Body of pancreas (tissue), 4 donors: ENCODE measurements at places on chromosomes 3 and 15. TPM values are rescaled to one million over a fixed set of nuclear protein-coding genes. Genes with fewer than 3 reads are reported as not detected.
A peak's percentile ranks its signal among the peaks of the same experiment; 100 is the strongest.

PSTPIP1 gene
- total RNA-seq, result 3.6 TPM

SLC6A11 gene
- total RNA-seq, result 0.52 TPM

HYAL1 gene
- 20.4 TPM for total RNA-seq

MUC4 gene
- total RNA-seq, result not detected

CCK gene
- total RNA-seq, result not detected

CCR9 gene
- not detected for total RNA-seq

DUOXA2 gene
- total RNA-seq, result not detected

CELF6 gene
- 7.9 TPM for total RNA-seq

MOBP gene
- total RNA-seq, result not detected

EXD1 gene
- total RNA-seq, result not detected

COX5A gene
- total RNA-seq, result 50.1 TPM

DGKG gene
- total RNA-seq, result 0.78 TPM

TPRG1 gene
- total RNA-seq, result 4.6 TPM

DLL4 gene
- 3.6 TPM for total RNA-seq

MST1R gene
- total RNA-seq, result 10.4 TPM

DNA sequence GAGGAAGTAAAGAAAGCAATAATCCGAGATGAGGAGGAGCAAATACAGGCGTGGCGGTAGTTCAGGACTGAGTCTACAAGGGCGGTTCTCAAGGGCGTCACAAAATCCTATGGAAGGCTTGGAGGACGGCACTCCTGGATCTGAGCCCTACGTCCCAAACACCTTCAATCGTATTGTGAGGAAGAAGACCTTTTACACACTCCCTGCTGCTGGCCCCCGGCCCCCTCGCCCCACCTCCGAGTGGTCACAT is 747 bp downstream of the PLD1 start:
- no peaks in the 10 kb centered on the region for H3K36me3 ChIP-seq
- no peak for DNase-seq
- peak overlapping the region; percentile 89 for H3K27ac ChIP-seq
- no peaks in the 10 kb centered on the region for H3K27me3 ChIP-seq
- peaks cover 22% of the 10 kb centered on the region for H3K4me1 ChIP-seq

GRCh38 chr15:84003791-84004503 is 231.6 kb upstream of the GOLGA6L4 start:
- no peak overlapping the region for H3K4me3 ChIP-seq
- H3K36me3 ChIP-seq, result no peaks in the 10 kb centered on the region
- no peaks in the 10 kb centered on the region for H3K27me3 ChIP-seq
- no peak overlapping the region for H3K27ac ChIP-seq
- no peaks in the 10 kb centered on the region for H3K4me1 ChIP-seq
- no peak for DNase-seq

GRCh38 chr15:65066635-65067316 is 1.0 kb downstream of the RASL12 start:
- no peak for DNase-seq
- H3K27me3 ChIP-seq, result no peaks in the 10 kb centered on the region
- no peaks in the 10 kb centered on the region for H3K36me3 ChIP-seq
- H3K4me1 ChIP-seq, result peaks cover 6% of the 10 kb centered on the region
- no peak overlapping the region for H3K4me3 ChIP-seq

- no peaks in the 10 kb centered on the region for H3K4me1 ChIP-seq
- no peaks in the 10 kb centered on the region for H3K27me3 ChIP-seq
- no peak for DNase-seq
- H3K36me3 ChIP-seq, result no peaks in the 10 kb centered on the region
Measured at GRCh38 chr3:39763390-39763789, 46.0 kb upstream of the MYRIP start.

DNA sequence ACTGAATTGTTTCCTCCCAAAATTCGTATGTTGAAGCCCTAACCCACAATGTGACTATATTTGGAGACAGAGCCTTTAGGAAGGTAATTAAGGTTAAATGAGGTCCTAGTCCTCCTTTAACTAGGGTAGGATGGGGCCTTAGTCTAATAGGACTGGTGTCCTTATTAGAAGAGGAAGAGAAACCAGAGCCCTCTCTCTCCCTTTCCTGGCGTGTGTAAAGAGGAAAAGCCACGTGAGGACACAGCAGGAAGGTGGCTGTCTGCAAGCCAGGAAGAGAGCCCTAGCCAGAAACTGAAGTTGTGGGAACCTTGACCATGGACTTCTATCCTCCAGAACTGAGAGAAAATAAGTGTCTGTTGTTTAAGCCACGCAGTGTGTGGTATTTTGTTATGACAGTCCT is 94.3 kb downstream of the OXNAD1 start:
- no peak for DNase-seq
- H3K4me3 ChIP-seq, result no peak overlapping the region
- no peaks in the 10 kb centered on the region for H3K4me1 ChIP-seq
- H3K27me3 ChIP-seq, result no peaks in the 10 kb centered on the region
- no peaks in the 10 kb centered on the region for H3K36me3 ChIP-seq

GRCh38 chr3:64385277-64385676 is 160.0 kb upstream of the PRICKLE2 start:
- H3K4me3 ChIP-seq, result no peak overlapping the region
- no peak overlapping the region for H3K27ac ChIP-seq
- H3K4me1 ChIP-seq, result no peaks in the 10 kb centered on the region

- no peaks in the 10 kb centered on the region for H3K27me3 ChIP-seq
- no peaks in the 10 kb centered on the region for H3K36me3 ChIP-seq
- no peak for DNase-seq
- no peak overlapping the region for H3K27ac ChIP-seq
Measured at GRCh38 chr3:44120721-44121582, 120.7 kb upstream of the TOPAZ1 start.

DNA sequence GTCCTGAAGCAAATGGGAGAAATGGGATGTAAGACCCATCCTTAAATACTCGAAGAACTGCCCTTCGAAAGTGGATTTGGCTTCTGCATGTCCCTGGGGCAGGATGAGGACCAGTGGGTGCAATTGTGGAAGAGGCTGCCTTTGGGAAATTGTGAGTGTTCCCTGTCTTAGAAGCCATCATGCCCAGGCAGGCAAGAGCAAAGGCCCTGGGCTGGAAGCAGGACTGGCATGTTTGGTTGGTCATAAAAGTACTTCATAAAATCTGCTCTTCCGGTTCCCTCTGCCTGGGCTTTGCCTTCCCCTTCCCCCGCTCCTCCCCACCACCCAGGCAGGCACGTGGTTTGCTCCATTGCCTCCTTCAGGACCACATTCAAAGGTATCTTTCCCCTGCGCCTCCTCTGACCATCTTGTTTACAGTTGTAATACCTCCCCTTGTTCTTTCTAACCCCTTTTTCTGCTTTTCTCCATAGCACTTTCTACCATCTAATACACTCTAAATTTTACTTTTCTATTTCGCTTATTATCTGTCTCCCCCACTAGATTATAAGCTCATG is 8.3 kb downstream of the MINAR1 start:
- no peak for DNase-seq
- H3K4me3 ChIP-seq, result no peak overlapping the region
- H3K27ac ChIP-seq, result no peak overlapping the region
- H3K27me3 ChIP-seq, result no peaks in the 10 kb centered on the region

DNA sequence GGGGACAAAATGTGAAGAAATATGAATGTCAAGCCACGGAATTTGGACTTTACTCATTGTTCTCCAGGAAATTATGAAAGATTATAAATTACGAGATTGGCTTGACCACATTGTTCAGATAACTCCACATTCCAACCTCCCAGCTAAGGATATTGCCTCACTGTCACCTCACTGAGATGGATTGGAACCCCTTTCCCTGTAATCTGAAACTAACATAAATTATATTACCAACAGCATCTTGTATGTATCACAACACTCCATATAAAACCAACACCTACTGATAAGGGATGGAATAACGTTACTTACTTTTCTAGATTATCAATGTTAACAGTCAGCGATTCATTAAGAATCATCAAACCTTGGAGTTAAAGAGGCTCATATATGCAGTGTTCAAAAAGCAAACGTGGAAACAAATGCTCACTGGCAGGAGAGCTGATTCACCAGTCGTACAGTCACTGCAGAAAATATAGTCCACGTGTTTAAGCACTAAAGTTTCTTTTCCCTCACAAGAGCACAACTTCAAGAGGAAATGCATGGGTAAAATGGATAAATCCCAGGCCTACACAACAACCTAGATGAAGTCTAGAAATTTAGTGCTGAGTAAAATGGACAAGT is 451.5 kb downstream of the FGF12 start:
- no peak overlapping the region for H3K27ac ChIP-seq
- peaks cover 11% of the 10 kb centered on the region for H3K4me1 ChIP-seq
- no peaks in the 10 kb centered on the region for H3K36me3 ChIP-seq
- no peak overlapping the region for H3K4me3 ChIP-seq
- H3K27me3 ChIP-seq, result no peaks in the 10 kb centered on the region
- DNase-seq, result no peak

DNA sequence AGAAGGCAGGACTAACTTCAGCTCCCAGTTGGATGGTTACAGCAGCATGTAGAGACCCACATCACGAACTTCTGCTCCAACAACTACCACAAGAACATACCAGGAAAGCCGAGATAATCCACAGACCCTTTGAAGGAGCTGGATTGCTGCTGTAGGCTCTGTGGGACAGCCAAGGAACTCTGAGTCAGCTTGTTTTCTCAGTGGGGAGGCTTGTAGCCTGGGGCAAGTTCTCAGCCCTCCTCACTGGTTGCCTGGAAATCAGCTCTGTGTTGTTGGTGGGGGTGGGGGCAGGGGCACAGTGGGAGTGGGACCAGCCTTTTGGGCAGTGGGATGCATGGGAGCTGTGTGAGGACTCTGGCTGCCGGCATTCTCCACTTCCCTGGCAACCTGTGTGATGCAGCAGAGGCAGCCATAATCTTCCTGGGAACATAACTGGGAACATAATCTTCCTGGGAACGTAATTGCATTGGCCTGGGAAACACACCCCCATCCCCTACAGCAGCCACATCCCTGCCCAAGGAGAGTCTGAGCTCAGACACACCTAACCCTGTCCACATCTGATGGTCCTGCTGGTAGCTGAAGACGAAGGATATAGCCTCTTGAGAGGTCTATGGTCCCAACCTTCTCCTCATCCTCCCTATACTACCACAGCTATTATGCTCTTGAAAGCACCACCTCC is 153.1 kb downstream of the PEAK1 start:
- no peak overlapping the region for H3K4me3 ChIP-seq
- H3K27me3 ChIP-seq, result no peaks in the 10 kb centered on the region
- H3K36me3 ChIP-seq, result no peaks in the 10 kb centered on the region
- no peak overlapping the region for H3K27ac ChIP-seq
- DNase-seq, result no peak

GRCh38 chr3:127987309-127987995 is 64.8 kb upstream of the SEC61A1 start:
- no peaks in the 10 kb centered on the region for H3K36me3 ChIP-seq
- no peak for DNase-seq
- no peaks in the 10 kb centered on the region for H3K27me3 ChIP-seq
- no peak overlapping the region for H3K4me3 ChIP-seq

DNA sequence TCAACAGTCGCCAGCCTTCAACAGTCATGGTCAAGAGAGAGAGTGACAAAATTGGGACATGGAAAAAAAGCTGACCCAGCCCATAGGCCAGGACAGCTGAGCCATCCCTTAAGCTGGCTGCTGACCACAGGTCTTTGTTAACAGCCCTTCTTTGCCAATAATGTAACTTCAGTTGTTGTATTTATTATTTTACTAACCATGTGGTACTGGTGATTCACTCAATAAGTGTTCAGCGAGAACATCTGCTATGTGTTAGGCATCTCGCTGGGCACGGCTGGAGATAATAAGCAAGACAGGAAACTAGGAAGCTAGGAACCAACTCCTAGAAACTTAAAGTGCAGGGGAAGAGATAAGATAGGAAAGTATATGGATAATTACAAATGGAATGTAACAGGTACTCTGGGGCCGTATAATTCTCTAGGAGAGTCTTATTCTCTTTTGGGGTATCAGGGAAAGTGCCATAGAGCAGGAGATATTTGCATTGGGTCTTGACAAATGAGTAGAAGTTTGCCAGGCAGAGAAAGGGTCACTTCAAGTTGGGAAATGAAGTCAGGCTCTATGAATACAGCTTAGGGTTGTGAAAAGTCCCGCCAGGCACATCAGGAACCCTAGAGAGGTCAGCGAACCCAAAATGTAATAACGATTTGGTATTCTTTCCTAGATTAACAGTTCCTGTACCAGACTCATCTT is 84.0 kb upstream of the TRA2B start:
- H3K36me3 ChIP-seq, result no peaks in the 10 kb centered on the region
- DNase-seq, result no peak
- no peak overlapping the region for H3K27ac ChIP-seq
- H3K27me3 ChIP-seq, result no peaks in the 10 kb centered on the region
- peaks cover 7% of the 10 kb centered on the region for H3K4me1 ChIP-seq
- no peak overlapping the region for H3K4me3 ChIP-seq

DNA sequence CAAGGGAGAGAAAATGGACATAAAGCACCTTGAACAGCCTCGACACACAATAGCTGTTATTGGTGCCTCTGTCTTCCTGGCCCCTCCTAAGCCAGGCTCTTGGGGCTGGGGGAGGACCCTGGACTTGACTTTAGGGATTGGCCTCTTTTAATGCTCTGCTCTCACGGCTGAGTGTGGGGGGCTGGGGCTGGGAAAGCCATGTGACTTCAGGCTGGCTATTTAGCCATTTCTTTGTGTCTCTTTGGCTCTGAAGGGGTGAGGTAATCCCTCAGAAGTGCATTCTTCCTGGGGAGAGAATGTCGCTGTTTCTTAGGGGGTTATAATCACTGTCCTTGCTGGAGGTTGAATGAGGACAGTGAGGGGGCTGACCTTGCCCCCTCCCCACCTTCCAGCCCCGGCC is 26.2 kb downstream of the MAGEF1 start:
- no peak overlapping the region for H3K4me3 ChIP-seq
- no peaks in the 10 kb centered on the region for H3K27me3 ChIP-seq
- no peak for DNase-seq
- peaks cover 5% of the 10 kb centered on the region for H3K4me1 ChIP-seq
- H3K36me3 ChIP-seq, result no peaks in the 10 kb centered on the region

GRCh38 chr15:57216288-57216687 is 160.0 kb upstream of the CGNL1 start:
- H3K27me3 ChIP-seq, result no peaks in the 10 kb centered on the region
- no peak for DNase-seq
- H3K4me3 ChIP-seq, result no peak overlapping the region
- no peak overlapping the region for H3K27ac ChIP-seq
- peaks cover 44% of the 10 kb centered on the region for H3K4me1 ChIP-seq

GRCh38 chr3:98977520-98977919 is 76.0 kb upstream of the DCBLD2 start:
- no peaks in the 10 kb centered on the region for H3K36me3 ChIP-seq
- H3K4me1 ChIP-seq, result no peaks in the 10 kb centered on the region
- no peak overlapping the region for H3K27ac ChIP-seq
- no peaks in the 10 kb centered on the region for H3K27me3 ChIP-seq

- no peaks in the 10 kb centered on the region for H3K27me3 ChIP-seq
- no peak for DNase-seq
- H3K36me3 ChIP-seq, result no peaks in the 10 kb centered on the region
- H3K27ac ChIP-seq, result no peak overlapping the region
- H3K4me3 ChIP-seq, result no peak overlapping the region
- no peaks in the 10 kb centered on the region for H3K4me1 ChIP-seq
Measured at GRCh38 chr3:160981217-160981938, 123.8 kb downstream of the B3GALNT1 start.

- no peaks in the 10 kb centered on the region for H3K27me3 ChIP-seq
- no peak overlapping the region for H3K27ac ChIP-seq
- H3K4me3 ChIP-seq, result no peak overlapping the region
- no peak for DNase-seq
Measured at GRCh38 chr3:75272691-75273090, 391.4 kb upstream of the FRG2C start.

GRCh38 chr3:67048067-67048714 is 50.1 kb downstream of the KBTBD8 start:
- no peaks in the 10 kb centered on the region for H3K27me3 ChIP-seq
- H3K4me1 ChIP-seq, result no peaks in the 10 kb centered on the region
- no peak for DNase-seq
